Gastroesophageal sphincter (tissue), 4 donors: ENCODE measurements at places on chromosomes 5 and 9.

DNA sequence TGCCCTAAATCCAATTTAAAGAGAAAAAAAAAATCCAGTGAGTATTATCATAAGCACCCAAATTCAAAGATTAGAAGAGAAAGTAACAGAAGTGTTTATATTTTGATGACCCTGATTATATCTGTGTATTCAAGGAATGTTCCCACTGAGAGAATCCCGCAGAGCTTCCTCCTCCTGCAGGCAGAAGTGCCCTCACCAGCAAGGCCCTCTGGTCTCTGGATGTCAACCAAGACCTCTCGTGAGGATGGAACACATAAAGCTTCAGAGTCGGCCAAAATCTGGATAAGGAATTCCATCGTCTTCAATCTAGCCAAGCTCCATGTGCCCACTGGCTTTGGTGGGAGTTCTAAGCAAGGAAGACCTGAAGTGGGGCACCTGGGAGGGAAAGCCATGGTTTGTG is 18.1 kb downstream of the PTCH1 start:
- no peak for ATAC-seq
- H3K36me3 ChIP-seq = peaks cover 5% of the 10 kb centered on the region
- H3K27me3 ChIP-seq = no peaks in the 10 kb centered on the region
- H3K4me1 ChIP-seq = peaks cover 65% of the 10 kb centered on the region
- no peak overlapping the region for H3K27ac ChIP-seq

DNA sequence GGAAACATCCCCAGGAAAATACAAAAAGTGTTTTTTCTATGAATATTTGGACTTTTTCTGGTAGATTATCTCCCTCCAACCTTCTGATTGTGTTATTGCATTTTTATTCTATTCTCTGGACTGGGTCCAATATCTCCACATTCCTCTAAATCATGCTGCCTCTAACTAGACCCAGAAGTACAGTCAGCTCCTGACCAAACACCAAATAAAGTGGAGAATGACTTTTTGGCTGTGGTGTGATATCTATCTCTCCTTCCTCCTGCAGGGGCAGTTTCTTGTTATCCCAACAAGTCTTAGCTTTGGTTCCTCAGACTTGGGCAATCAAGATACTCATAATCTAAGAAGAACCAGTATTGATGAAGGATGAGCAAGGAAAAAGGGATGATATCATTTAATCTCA is 3.2 kb upstream of the RAI14 start:
- no peak overlapping the region for H3K4me3 ChIP-seq
- H3K27ac ChIP-seq = peak overlapping the region; percentile 35
- H3K27me3 ChIP-seq = no peaks in the 10 kb centered on the region
- ATAC-seq = no peak
- peaks cover 25% of the 10 kb centered on the region for H3K4me1 ChIP-seq

- peaks cover 68% of the 10 kb centered on the region for H3K4me1 ChIP-seq
- H3K27me3 ChIP-seq = no peaks in the 10 kb centered on the region
Observed at GRCh38 chr5:177429248-177430040, 3.0 kb downstream of the GRK6 start.

GRCh38 chr9:6502399-6502798 is 89.4 kb downstream of the UHRF2 start:
- H3K4me1 ChIP-seq = no peaks in the 10 kb centered on the region
- no peak overlapping the region for H3K27ac ChIP-seq
- no peak overlapping the region for H3K4me3 ChIP-seq
- peaks cover 96% of the 10 kb centered on the region for H3K36me3 ChIP-seq

GRCh38 chr9:128275198-128276007 is at the start of gene GOLGA2:
Gene GOLGA2, minus strand, starts transcription at chr9:128276007. Its CDS starts 31 bp downstream, at chr9:128275976.
- no peaks in the 10 kb centered on the region for H3K36me3 ChIP-seq
- no peaks in the 10 kb centered on the region for H3K27me3 ChIP-seq
- ATAC-seq = peak; percentile 68
- H3K27ac ChIP-seq = peak within 1 kb of the TSS; percentile 89

- peaks cover 45% of the 10 kb centered on the region for H3K4me1 ChIP-seq
- peak overlapping the region; percentile 95 for H3K27ac ChIP-seq
- no peaks in the 10 kb centered on the region for H3K27me3 ChIP-seq
- H3K36me3 ChIP-seq = no peaks in the 10 kb centered on the region
Observed at GRCh38 chr5:78647351-78647818, 1.2 kb downstream of the LHFPL2 start.
